Osteoblast (primary cell): ENCODE measurements at places on chromosomes 6 and 20. TPM values are rescaled to one million over a fixed set of nuclear protein-coding genes. Genes with fewer than 3 reads are reported as not detected.

GRCh38 chr20:24166123-24166381, 177.5 kb upstream of the GGTLC1 start:
- DNase-seq, result no peak

- DNase-seq, result no peak
Observed at GRCh38 chr6:48961781-48962415, 501.2 kb downstream of the MMUT start.

- DNase-seq, result no peak
Observed at GRCh38 chr6:170476360-170476759, 76.7 kb downstream of the PSMB1 start.

GRCh38 chr6:15157479-15157878, 88.4 kb upstream of the JARID2 start:
- no peak for DNase-seq

The MUC22 gene
- not detected in 2 replicates for total RNA-seq
